ENCODE measurements at places on chromosomes 5 and 9.
A peak's percentile ranks its signal among the peaks of the same experiment; 100 is the strongest.

DNA sequence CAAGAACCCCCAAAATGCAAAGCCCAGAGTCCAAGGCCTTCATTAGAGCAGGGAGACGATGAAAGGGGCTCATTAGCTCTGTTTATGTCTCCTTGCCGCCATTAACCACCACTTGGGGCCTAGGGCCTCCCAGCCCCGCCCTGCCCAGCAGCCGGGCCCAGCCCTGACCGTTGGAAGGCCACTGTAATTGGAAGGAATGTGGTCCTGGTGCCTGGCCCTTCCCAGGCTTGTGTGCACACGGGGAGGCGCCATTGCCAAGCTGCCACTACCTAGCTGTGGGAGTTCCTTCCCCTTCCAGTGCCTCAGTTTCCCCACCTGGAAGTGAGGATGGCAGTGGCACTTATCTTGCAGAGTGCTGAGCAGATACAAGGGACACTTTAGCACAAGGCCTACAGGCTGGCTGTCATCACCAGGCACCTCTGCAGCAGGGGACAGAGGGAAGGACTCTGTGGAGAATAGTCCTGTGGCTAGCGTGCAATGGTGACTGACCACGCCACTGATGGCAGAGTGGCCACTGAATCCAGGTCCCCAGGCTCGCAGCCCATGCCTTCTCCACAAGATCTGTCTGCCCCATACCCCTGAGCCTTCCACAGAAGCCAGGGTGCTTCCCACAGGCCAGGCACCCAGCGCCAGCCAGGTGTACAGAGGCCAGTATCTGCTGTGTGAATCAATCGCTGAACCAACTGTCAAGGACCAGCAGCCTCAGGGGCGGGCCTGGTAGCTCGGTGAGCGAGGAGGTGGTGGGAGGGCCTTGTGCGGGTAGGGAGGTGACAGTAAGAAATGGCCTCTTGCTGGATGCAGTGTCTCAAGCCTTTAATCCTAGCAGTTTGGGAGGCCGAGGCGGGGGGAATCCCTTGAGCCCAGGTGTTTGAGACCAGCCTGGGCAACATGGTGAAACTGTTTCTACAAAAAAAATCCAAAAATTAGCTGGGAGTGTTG, 20.8 kb downstream of the GBGT1 start:
- peak; percentile 61 for DNase-seq

DNA sequence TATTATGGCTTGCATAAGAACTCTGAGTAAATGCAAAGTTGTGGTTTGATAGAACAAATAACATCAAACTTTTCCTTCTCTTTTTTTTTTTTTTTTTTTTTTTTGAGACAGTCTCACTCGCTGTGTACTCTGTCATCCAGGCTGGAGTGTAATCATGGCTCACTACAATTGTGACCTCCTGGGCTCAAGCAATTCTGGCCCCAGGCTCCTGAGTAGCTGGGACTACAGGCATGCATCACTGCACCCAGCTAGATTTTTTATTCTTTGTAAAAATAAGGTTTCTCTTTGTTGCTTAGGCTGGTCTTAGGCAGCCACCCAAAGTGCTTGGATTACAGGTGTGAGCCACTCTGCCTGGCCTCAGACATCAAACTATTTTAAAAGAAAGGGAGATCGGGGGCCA, 19.0 kb upstream of the PTGER4 start:
- DNase-seq = no peak

- DNase-seq = no peak
These were observed 42.5 kb downstream of the SLIT3 start for GRCh38 chr5:169258372-169259000.

DNA sequence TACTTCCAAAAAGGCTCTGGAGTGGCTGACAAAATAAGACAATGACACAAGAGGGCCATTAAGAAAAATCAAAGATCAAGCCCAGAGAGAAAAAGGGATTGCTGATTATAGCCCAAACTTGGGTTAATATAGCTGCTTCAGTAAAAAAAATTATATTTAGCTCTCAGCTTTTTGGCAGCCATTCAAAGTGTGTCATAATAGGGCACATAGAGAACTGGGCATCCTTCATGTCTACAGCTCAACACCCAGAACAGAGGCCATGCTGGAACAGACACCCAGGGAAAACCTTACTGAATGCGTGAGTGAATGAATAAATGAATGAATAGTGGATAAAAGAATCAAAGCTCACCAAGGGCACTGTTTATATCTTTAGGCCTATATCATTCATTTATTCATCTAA, 110.1 kb downstream of the SLIT3 start:
- DNase-seq = no peak

- no peak for DNase-seq
These were observed 473.4 kb downstream of the NTRK2 start for GRCh38 chr9:85142968-85143367.

DNA sequence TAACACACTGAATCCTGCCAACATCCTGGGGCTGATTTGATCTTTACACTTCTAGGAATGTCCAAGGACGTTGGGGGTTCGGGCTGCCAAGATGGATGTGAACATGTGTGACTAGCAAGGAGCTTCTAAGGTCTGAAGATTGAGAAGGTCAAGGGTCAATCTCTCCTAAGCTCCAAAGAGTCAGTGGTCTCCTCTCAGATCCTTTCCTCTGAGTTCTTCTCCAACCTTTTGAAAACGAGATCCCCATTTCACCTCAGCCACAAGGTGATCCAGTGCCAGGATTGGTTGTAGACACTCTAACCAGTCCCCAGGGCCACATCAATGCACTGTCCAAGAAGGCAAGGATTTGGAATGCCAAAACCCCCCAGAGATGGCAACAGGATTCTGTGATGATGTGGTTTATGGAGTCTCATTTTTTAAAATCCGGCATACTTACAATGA, 266.8 kb downstream of the NDUFS4 start:
- no peak for DNase-seq

DNA sequence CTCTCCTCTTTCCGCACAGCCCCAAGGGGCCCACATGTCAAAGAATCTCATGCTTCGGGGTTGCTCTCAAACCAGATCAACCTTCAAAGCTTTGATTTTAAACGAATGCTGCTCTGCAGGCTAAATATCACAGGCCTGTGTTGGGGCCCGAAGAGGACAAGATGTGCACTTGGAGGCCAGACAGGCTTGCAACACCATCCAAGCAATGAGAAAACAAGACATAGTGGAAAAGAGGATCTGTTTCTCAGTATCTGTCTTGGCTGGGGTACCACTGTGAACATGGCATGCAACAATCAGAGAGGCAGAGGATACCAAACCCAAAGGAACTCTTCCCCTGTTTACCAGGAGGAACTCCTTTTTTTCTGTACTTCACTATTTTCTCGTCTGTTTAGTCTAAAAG, 321.8 kb downstream of the SLIT3 start:
- no peak for DNase-seq

DNA sequence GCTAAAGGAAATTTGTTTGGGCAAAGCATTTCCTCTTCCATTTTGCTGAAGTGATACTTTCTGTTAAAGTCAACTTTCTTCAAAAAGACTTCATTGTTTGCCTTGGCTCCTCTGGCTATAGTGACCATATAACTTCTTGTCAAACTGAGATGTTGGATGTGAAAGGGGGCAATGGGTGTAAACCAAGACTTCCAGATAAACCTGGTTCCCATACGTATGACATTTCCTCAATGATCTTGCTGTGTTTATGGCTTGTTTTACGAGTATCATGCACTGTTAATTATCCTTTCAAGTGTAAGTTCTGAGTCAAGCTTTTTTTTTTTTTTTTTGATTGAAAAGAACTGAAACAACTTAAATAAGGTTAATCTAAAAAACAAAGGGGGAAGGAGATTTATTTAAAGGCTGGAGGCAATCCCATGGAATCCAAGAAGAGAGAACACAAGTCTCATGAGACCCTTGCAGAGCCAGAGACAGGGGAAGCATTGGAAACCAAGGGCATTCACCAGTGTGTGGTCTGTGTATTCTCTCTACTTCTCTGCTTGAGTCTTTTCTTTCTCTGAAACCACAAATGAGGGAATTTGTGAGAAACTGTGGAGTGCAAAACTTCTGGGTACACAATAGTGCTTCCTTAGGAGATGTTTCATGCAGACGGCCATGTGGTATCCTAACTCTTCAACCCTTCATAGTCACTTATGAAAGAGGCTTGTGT, 335.3 kb downstream of the RAB3C start:
- DNase-seq = no peak

DNA sequence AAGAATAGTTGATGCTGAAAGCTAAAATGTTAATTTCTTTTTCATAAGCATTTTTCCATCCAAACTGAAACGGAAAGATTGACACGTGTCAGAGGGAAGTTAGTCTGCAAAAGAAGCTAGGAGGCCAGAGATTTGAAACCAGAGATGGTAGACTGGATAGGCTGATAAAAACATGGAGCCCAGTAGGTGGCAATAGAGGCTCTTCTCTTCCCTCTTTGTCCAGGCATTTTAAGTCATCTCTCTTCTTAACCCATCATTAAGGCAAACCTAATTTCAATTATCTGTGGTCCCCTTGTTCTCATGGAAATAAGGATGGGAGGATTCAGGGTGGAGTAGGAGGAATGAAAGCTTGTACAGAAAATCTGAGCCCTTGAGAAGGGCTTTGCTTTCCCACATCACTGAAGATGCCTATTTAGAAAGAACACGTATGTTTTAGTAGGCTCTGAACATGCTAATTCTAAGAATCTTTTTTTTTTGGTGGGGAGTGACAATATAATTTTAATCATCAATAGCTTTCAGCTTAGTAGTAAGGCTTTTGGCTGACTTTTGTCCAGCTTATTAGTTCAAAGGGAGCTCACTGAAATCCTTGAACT, 66.6 kb downstream of the ZNF474 start:
- DNase-seq = no peak

DNA sequence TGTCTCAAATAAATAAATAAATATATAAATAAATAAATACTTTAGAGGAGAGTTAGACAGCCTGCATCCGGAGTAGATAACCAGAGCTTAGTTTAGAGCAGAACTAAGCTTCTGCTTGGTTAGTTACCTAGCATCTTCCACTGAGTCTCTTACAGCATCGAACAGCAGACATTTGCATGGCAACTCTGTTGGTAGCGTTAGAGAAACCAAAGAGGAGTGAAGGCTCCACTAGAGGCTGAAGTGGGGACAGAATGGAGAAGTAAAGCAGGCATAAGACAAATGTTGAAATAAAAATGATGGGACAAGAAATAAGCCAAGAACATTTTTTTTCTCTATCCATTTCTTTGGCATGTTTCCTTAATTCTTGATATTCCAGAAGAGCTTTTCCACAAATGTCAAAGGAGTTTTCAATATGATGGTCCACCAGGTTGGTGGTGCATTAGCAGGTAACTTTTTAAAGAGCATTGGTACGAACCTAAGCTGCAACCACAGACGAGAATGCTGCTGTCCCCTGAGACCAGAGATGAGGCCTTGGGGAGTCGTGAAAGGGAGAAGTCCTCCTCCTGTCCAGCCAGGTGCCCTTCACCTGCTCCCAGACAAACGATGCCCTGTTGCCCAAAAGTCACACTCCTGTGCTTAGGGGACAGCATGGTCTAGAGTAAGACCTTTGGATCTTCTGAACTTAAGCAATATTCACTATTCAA, 438.3 kb downstream of the DIRAS2 start:
- no peak for DNase-seq

- no peak for DNase-seq
These were observed 2.4 kb downstream of the ACTL7A start for GRCh38 chr9:108864446-108864845.

- DNase-seq = no peak
These were observed 41.3 kb upstream of the HAND1 start for GRCh38 chr5:154519359-154519758.

GRCh38 chr9:106716820-106717219, 146.1 kb upstream of the ZNF462 start:
- DNase-seq = no peak

DNA sequence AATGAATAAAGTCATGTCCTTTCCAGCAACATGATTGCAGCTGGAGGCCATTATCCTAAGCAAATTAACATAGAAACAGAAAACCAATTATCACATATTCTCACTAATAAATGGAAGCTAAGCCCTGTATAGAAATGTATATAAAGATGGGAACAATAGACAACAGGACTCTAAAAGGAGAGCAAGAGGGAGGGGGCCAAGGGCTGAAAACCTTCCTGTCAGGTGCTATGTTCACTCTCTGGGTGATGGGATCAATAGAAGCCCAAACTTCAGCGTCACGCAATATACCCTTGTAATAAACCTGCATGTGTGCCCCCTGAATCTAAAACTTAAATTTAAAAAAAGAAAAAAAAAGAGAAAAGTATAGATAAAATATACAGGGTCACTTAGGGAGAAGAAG, 163.7 kb upstream of the ACO1 start:
- no peak for DNase-seq

GRCh38 chr9:110546411-110546871, 33.1 kb downstream of the SVEP1 start:
- no peak for DNase-seq

- DNase-seq = no peak
These were observed 314.7 kb downstream of the ENC1 start for GRCh38 chr5:74325866-74326265.

GRCh38 chr9:13282998-13283397, 3.5 kb upstream of the MPDZ start:
- no peak for DNase-seq

DNA sequence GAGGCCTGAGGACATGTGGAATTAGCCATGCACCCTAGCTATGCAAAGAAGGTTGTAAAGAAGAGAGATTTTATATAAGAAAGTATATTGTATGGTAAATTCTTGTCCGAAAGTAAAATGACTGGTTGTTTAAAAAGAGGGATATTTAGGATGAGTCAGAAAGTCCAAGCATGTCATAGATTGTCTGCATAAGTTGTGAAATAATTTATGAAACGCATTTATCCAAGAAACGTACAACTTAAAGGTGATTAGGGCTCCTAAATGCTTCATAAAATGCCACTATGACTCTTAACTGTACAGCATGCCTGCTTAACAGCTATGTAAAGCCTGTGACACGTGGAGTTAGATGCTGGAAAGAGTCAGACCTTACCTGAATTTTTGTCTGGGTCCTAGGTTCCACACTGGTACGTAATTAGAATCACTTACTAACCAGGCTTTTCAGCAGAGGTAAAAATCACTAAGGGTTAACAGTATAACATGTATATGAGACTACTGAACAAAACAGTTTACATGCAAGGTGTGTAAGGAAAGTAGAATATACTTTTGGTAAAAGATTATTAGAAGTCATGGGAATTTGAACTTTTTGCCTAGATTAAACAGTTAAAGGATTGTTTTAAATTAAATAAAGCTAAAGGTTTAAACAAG, 37.0 kb upstream of the ARL15 start:
- DNase-seq = no peak

Data from CD4-positive, alpha-beta T cell treated with Interferon alpha-2 for 1 hour (primary cell).